ENCODE measurements at places on chromosomes 2 and 18.
A peak's percentile ranks its signal among the peaks of the same experiment; 100 is the strongest.

DNA sequence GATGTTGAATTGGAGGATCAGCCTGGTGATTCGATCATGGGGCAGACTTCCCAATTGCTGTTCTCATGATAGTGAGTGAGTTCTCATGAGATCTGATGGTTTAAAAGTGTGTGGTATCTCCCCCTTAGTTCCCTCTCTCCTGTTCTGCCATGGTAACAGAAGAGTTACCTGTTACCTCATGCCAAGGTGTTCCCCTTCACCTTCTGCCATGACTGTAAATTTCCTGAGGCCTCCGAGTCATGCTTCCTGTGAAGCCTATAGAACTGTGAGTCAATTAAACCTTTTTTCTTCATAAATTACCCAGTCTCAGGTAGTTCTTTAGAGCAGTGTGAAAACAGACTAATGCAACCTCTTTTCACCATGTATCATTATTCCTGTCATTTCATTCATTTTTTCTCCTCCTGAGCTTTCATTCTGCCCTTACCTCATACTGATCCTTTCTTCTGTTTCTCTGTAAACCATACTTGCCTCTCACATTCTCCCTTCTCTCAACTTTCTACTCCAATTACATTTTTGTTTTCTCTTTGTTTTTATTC, 22.0 kb downstream of the STARD6 start:
- no peak for DNase-seq

- no peak for DNase-seq
Observed at GRCh38 chr2:179946810-179947615, 60.1 kb downstream of the CWC22 start.

- no peak for DNase-seq
Observed at GRCh38 chr2:168138374-168138773, 109.0 kb downstream of the STK39 start.

DNA sequence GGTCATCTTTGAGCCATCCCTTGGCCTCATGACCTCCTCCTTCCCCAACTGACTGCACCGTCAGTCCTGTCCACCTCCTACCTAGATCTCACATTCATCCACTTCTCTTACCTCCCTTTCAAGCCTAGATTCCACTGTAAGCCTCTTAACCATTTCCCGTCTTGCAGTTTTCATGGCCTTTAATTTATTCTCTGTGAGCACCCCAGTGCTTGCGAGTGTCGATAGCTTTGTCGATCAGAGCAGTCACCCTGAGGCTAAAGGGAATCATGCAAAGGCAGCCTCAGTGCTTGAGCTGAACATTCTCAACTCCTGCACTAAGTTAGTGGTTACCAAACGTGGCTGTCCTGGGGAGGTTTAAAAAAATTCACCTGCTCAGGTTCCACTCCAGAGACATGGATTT, 14.7 kb downstream of the ARHGAP25 start:
- DNase-seq = no peak

DNA sequence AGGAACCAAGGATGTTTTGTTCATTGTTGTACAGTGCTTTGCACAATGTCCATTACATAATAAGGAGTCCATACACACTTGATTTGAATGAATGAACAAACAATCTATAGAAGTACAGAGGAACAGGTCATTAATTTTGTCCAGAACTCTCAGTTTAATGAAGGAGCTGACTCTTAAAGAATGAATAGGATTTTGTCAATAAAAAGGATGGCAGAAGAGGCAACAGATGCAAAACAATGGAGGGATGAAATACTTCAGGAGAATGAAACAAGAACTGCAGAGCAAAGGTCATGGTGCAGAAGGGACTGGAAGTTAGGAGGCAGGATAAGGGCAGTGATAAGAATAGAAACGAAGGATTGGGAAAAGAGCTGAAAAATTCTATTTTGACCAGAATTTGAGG, 28.7 kb upstream of the COL5A2 start:
- DNase-seq = no peak

- DNase-seq = no peak
Observed at GRCh38 chr2:62801814-62802523, 96.5 kb downstream of the EHBP1 start.

GRCh38 chr2:20217041-20217970, 7.6 kb downstream of the SDC1 start:
- no peak for DNase-seq

- no peak for DNase-seq
Observed at GRCh38 chr2:179097131-179097530, 47.2 kb upstream of the CCDC141 start.

GRCh38 chr2:83742117-83742782, 716.8 kb downstream of the SUCLG1 start:
- no peak for DNase-seq

DNA sequence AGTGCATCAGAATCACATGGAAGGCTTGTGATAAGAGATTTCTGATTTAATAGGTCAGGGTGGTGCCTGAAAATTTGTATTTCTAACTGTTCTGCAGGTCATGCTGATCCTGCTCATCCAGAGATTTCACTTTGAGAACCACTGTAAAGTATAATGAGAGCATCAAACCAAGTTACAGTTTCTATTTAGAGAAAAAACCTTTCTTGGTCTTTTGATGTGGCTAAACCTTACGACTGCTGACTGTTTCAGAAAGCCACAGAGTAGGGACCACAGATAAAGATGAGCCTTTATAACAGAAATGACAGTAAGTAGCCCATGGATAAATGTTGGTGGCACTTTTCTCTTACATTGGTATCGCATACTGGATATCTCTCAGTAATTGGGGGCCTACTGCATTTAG, 109.4 kb upstream of the FANCL start:
- no peak for DNase-seq

GRCh38 chr2:230582851-230583283, 129.8 kb upstream of the CAB39 start:
- no peak for DNase-seq

DNA sequence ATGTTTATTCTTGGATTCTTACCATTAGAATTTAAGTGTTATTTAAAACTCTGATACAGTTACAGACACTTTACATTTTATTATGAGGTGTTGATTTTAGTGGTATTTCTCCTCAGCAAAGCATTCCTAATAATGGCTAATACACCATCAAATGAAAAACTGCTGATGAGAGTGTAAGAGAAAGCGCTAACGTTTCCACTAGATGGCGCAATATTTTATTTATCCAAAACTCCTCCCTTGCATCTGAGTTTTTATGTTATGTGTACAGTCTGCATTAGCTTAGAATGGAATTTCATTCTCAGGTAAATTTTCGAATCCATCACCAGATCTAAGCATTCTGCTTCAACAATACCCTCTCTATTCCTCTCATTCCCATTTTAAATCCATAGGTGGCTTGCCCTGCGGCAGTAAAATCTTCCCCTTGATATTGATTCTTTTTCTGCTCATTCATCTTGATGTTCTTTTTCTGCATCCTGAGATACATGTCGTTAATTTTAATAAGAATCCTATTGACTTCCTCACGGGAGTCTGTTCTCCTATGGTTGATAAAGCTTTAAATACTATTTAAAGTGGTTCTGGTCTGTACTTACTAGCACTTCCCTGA, 53.9 kb downstream of the PRKRA start:
- no peak for DNase-seq

DNA sequence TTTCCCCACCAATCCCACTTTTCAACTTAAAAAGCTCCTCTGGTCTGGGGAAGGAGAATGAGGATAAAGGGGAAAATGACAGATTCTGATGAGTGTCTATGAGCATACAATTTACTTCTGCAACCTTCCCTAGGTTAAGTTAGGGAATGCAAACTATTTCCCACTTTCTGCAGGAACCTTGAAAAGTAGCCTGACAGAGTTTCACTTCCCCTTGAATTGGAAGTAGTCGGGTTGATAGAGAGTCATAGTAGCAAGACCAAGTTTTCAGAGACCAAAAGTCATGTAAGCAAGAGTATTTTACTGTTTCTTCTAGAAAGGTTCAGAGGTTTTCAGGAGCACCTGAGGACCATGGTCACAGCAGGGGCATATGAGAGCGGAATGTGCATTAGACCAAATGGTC, 815.1 kb downstream of the CPS1 start:
- no peak for DNase-seq

DNA sequence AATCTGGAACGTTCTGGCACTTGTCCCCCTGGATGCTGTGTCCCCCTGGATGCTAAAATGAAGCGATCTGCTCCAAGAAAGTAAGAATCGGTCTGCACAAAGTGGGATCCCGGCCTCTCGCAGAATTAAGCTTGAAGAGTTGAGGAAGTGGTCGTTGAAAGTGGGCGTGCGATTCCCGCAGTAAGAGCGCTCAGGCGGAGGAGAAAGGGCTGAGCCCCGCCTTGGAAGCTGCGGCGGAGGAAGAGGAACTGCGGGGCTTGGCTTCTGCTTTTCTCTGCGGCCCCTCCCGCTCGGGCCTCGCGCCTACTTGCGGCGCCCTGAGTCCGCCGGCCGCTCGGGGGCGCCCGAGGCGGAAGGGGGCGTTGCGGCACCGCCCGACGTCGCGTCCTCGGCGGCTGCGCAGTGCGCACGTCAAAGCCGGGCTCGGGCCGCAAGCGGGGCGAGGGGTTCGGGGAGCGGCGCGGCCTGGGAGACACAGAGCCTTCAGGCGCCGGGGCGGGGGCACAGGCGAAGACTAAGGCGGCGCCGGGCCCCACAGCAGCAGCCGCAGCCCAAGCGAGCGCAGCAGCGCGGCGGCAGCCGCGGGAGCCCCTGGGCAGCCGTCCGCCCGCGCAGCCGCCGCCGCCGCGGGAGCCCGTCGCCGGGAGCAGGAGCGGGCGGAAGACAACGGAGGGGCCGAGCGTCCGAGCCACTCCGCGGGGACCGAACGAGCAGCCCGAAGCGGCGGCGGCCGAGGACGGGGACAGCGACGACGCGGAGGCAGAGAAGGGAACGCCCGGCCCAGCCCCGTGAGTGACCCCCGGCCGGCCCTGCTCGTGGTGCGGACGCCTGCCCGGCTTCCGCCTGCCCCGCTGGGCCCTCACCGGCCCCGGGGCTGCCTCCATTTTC, at the start of gene CAB39:
Gene CAB39, plus strand, starts transcription at position 400 of the 888 bp plus-strand sequence. CDS start 47,160 bp downstream, outside the sequence.
- peak; percentile 87 for DNase-seq

GRCh38 chr18:13984080-13984479, 68.7 kb upstream of the MC2R start:
- DNase-seq = no peak

GRCh38 chr2:11833601-11834000, 87.2 kb downstream of the LPIN1 start:
- DNase-seq = no peak

DNA sequence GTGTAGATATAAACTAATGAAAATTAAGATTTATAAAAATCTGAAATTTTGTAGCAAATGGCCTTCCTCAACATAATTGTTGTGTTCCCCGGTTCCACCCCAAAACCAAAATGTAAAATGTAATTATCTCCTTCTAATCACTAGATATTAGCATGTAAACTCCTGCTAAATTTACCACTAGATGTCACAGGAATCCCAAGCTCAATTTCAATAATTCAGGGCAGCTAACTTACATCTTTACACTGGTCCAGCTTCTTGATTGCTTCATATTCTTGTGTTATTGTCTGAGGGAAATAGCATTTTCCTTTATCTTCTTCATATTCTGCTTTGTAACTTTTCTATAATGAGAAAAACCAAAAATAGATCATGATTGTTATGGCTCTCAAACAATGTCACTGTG, 42.6 kb downstream of the NEB start:
- DNase-seq = no peak

DNA sequence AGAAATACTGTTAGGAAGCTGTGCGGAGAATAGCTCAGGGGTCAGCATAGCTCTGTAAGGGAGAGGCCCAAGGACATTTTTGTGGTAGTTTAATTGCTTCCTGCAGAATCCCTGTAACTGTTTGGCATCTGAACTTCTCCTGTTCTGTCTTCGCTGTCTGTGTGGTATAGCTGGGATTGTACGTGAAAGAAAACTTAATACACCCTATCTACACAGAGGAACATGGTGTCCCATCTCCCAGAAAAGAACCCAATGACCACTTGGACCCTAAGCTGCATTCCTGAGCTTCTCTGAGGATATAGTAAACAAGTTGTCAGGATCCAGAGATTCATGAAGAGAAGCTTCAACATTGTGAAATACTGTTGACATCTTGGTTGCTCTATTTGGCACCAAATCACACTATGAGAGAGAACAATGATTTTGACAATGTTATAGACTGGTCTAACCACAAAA, 81.3 kb downstream of the CDC42EP3 start:
- no peak for DNase-seq

DNA sequence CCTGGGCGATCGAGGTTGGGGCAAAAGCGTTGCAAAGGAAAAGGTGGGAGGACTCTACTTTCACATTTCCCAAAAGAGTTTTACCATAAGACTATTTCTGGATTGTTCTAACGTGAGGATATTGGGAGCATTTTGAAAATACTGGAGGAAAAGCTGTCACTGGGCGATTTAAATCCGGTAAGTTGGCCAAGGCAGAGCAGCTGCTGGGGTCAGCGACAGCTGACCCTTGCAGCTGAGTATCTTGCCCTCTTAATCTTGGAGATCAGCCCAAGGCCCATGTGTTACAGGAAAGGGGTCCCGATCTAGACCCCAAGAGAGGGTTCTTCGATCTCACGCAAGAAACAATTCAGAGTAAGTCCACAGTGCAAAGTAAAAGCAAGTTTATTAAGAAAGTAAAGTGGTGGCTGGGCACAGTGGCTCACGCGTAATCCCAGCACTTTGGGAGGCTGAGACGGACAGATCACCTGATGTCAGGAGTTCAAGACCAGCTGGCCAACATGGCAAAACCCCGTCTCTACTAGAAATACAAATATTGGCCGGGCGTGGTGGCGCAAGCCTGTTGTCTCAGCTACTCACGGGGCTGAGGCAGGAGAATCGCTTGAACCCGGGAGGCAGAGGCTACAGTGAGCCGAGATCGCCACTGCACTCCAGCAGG, 964 bp upstream of the ST3GAL5 start:
- no peak for DNase-seq

DNA sequence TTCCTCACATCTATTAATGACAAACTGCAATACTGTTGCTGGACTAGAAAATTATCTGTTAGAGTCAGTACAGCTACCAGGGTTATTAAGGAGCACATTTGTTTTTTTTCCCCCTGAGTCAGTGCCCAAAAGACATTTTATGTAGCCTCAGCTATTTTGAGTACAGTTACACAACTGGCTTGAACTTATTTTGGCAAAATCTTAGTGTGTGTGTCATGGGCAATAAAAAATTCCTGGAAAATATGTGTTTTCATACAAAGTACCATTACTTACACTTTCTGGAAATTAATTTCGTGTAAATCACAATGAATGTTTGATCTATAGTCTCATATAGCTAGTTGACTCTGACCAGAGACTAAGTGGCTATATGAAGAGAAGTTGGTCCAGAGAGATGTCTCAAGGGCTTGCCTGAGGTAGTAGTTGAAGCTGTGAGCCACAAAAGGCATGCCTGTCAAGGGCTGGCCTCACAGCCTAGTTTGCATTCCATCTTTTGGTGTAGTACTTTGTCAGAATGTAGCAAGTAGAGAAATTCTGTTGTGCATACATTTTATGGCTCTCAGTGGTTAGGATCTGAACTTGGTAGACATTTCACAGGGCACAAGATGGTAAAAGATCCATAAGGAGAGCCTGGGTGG, 283.4 kb downstream of the MTX2 start:
- DNase-seq = no peak

- DNase-seq = no peak
Observed at GRCh38 chr2:49002750-49003149, 151.6 kb downstream of the FSHR start.

- DNase-seq = no peak
Observed at GRCh38 chr2:170077830-170078569, 99.9 kb upstream of the MYO3B start.

GRCh38 chr18:10713409-10713808, 187.6 kb downstream of the NAPG start:
- DNase-seq = no peak

GRCh38 chr18:68985172-68985820, 187.4 kb downstream of the CCDC102B start:
- no peak for DNase-seq

GRCh38 chr18:3313685-3314084, 51.8 kb downstream of the MYL12B start:
- no peak for DNase-seq

- no peak for DNase-seq
Observed at GRCh38 chr2:96841701-96842495, 1.9 kb downstream of the ANKRD23 start.
